ENCODE measurements at places on chromosomes 2 and 18.

GRCh38 chr2:69509011-69509749, 71.9 kb upstream of the NFU1 start:
- DNase-seq = no peak

DNA sequence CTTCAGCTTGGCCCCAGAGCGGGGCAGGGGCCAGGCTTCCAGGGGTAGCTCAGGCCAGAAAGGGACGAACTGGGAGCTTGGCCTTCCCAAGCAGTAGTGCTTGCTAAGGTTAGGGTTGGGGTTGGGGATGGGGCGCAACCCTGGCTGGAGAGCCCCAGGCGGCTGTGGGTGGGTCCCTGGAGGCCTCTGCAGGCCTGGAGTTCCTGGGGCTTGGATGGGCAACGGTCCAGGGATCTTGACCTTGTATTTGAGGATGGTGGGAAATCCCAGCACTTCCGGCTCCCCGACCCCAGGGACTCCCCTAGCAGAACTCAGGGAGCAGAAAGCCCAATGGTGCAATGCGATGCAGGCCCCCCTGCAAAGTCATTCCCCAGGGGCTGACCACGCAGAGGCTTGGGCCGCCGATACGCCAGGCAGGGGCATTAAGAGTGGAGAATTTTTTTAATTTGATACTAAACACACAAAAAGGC, 12.6 kb upstream of the MLPH start:
- no peak for DNase-seq

- DNase-seq = no peak
Measured at GRCh38 chr2:176658708-176659107, 389.5 kb downstream of the MTX2 start.

- no peak for DNase-seq
Measured at GRCh38 chr2:55010915-55011314, 39.3 kb downstream of the RTN4 start.

DNA sequence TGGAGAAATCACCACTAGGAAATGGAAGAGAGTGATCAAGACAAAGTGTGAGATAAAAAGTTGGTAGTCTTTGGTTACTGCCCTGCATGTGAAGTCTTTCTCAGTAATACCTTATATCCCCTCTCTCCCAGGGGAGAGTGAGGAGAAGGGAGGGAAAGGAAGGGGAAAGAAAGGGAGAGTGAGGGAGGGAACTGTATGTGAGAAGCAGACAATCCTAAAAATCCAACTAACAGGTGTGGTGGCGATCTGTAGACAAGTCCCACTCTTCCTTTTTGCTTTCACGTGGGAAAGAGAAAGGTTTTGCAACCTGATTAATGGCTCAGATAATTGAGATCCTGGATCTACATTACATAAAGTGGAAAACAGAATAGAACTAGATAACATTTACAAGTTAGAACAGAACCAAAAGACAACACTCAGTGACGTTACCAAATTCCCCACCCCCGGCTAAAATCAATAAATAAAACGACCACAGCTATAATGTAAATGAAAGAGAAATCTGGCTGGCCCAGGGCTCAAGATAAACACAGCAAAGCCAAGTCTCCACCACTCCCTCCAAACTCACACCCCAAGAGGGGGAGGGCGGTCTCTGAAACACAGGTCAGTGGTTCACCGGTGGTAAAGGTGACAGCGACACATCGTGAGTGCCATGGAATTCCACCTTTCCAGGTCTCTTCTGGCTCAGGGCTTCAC, 10.0 kb upstream of the APCDD1 start:
- DNase-seq = no peak

DNA sequence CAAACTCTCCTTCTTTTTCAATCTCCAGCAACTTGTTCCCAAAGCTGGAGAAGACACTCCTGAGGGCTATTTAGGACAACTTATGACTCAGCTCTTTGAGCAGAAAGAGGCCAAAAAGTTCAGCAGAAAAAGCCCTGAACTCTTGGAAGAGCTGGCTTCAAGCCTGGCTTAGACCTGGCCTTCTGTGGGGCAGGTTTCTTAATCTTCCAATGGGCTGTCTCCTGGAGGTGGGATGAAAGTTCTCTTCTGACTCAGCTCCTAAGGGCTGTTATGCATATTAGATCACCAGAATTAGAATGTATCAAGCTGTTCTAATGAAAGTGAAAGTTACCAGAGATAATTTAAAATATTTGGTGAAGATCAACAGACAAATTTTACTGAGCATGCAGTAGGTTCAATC, 129.4 kb downstream of the RAD51AP2 start:
- no peak for DNase-seq

DNA sequence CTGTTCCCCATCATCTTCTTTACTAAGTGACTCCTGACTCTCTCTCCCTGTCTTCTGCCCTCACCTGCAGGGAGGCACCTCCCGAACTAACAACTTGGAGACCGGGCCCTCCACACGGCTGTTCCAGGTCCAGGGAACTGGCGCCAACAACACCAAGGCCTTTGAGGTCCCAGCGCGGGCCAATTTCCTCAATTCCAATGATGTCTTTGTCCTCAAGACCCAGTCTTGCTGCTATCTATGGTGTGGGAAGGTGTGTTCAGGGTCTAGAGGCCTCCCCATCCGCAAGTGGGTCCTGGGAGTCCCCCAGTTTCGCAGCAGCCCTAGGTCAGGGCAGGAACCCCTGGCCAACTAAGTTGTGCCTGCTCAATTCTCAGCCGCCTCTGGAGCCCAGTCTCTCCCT, 15.5 kb downstream of the VIL1 start:
- DNase-seq = no peak

DNA sequence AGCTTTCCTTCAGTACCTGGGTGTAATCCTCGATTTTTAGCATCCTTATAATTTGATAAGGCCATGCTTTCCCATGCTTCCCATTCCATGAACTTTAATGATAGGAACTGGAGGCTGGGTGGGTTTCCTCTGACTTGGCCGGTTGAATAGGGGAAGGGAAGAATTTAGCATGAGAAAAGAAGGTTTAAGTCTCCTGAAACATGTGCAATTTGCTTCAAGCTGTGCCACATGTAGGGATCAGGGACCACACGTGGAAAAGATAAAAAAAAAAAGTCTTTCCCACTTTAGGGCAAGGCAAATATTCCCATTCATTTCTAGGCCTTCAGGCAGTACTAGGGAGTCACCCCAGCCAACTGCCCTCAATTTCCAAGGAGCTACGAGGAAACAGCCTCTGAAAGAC, 900.3 kb downstream of the DSC3 start:
- no peak for DNase-seq

- DNase-seq = no peak
Measured at GRCh38 chr2:54531558-54531957, 75.4 kb downstream of the SPTBN1 start.

- no peak for DNase-seq
Measured at GRCh38 chr2:162258169-162258568, 14.9 kb upstream of the FAP start.

- DNase-seq = no peak
Measured at GRCh38 chr18:41371156-41372045, 583.6 kb upstream of the PIK3C3 start.

Measured in iPS DF 6.9 (cell line).